Prostate gland (tissue), 2 donors: ENCODE measurements at places on chromosomes 13 and 19. TPM values are rescaled to one million over a fixed set of nuclear protein-coding genes. Genes with fewer than 3 reads are reported as not detected.

GRCh38 chr19:40687525-40688016 is 2.9 kb downstream of the NUMBL start:
- no peak for DNase-seq

GRCh38 chr19:6767357-6768235 is at the start of gene SH2D3A:
SH2D3A (minus strand) TSS chr19:6767435; CDS start chr19:6763748, 3,687 bp downstream.
- DNase-seq, result peak; percentile 97

Gene MYPOP
- 9.1 TPM for total RNA-seq

- DNase-seq, result no peak
These were observed 56.1 kb downstream of the DNM2 start for GRCh38 chr19:10773969-10774368.

DNA sequence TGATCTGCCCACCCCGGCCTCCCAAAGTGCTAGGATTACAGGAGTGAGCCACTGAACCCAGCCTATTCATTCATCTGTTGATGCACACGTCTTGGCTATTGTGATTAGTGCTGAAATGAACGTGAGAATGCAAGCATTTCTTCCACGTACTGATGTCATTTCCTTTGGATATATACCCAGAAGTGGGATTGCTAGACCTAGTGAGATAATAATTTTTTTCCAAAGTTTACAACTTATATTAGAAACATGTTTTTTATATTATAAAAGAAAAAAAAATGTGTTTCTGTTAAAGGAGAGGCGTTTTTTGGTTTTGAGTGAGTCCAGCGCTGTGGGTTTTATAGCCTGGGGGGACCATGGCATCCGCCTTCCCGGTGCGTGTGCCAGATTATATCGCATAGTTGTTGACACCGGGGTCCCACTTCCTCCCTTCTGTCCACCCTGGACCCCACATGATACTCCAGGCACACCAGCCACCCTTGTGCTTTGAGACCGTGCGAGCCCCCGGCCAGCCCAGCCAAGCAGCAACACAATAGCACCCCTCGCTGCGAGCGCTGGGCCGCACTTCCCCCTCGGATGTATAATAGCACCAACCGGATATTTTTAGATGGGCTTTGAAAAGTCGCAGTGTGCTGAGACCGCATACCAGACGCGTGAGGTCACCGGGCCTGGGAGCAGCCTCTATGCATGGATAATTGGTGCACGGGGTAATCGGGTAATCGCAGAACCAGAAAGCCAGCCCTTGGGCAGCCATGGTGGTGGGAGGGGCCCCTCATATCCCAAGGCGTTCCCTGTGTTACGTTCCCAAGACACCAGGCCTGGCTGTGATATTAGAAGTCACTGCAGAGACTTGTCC is 59.6 kb downstream of the MYO9B start:
- peak; percentile 87 for DNase-seq

DNA sequence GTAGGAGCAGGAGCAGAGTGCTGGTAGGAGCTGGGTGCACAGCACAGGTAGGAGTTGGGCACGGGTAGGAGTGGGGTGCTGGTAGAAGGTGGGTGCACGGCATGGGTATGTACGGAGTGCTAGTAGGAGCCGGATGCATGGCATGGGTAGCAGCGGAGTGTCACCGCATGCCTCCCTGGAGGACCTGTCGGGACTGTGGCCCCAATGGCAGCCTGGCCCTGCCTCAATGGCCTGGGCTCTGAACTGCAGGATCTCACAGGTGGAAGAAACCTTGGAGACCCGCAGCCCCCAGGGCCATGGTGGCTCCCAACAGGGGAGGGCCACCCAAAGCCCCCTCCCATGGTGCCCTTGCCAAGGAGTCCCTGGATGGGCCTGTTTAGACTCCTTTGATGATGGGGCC is 1146.0 kb downstream of the UQCRFS1 start:
- DNase-seq, result no peak
